Lung microvascular endothelial cell (primary cell): ENCODE measurements at places on chromosomes 6 and 20. TPM values are rescaled to one million over a fixed set of nuclear protein-coding genes. Genes with fewer than 3 reads are reported as not detected.

EYS gene
- under 0.01 TPM in 1 of 2 replicates, not detected in the other for total RNA-seq

ABHD16B gene
- total RNA-seq = not detected in 2 replicates

DNA sequence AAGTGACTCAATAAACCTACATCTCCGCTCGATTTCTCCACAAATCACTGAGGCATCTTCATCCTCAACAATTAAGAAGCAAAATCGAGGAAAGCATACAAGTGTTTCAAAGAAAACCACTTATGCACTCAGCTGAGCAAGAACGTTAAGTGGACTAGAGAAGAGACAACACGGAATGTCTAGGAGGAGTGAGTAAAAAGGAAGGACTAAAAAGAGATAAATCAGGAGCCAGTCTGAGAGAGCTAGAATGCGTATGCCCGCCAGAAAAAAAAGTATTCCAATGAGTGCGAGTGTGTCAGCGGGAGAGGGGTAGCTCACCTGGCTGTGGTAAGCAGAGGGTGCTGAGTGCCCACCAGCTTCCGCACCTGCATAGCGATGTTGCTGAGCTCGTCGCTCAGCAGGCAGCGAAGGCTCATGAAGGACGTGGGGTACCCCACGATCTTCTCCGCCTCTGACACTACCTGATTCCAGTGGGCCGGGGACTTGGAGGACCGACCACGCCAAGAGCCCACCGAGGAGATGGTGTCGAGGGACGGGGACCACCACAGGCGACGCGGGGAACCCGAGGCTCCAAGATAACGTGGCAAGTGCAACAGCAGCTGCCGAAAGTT lies 587 bp downstream of the PDSS2 start:
- DNase-seq = peak; percentile 15

- DNase-seq = no peak
These were observed 270.7 kb upstream of the ADGRB3 start for GRCh38 chr6:68364271-68364805.

GRCh38 chr20:11838076-11838636 lies 79.5 kb upstream of the BTBD3 start:
- no peak for DNase-seq

DNA sequence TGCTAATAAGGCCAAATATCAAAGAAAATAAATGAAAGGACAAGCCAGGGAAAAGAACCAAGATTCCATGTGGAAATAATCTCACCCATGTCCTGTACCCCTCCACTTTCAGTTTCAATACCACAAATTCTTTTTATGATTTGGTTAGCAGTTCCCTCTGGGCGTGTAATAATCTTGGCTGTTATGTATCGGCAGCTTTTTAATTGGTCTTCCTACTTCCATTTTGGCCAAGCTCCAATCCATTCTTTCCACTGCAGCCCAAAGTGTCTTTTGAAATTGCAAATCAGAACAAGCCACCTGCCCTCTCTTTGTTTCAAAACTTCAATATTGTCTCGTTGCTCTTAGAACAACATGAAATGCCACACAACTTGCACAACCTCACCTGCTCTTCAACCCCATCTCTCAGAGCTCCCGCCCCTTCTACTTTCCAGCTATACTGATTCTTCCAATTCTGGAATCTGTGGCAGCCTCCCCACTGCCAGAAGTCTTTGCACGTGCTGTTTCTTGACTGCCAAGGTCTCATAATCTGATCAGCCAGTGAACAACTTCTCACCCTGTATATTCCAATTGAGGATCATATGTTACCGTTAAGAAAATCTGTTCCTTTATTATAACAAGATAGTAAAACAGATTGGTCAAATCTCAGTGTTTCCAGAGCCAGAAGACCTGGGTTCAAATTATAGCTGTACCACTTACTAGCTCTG lies 354.5 kb downstream of the CBLN4 start:
- DNase-seq = no peak

DNA sequence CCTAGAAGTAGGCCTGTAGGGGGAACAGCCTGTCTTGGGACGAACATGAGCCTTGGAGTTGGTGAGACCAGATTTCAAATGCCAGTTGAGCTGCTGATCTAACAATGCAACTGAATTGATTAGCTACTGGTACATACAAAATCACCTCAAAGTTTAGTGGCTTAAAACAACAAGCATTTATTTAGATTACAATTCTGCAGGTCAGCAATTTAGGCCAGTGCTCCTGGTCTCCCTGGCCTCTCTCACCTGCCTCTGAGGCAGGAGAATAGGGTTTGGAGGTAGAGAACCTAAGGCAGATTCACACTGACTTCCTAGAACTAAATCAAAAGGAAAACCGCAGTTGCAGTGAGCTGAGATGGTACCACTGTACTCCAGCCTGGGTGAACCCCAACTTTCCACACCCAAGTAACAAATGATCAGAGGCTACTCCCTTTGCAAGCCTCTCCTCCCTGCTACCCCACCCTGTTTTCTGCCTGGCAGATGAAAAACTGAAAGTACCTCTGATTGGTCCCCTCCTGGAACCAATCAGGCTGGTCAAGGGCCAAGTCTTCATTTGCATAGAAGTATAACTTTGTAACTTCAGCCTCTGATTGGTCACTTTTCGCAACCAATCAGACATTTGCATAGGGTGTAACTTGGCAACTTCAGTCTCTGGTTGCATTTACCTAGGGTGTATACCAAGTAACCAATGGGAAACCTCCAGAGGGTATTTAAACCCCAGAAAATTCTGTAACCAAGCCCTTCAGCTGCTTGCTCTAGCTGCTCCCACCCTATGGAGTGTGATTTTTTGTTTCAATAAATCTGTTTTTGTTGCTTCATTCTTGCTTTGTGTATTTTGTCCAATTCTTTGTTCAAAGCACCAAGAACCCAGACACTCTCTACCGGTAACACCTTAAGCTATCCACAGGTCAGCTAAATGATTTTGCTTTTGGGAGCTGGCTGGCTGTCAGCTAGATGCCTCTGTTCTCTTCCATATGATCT lies 8.1 kb upstream of the UBR2 start:
- DNase-seq = no peak

DNA sequence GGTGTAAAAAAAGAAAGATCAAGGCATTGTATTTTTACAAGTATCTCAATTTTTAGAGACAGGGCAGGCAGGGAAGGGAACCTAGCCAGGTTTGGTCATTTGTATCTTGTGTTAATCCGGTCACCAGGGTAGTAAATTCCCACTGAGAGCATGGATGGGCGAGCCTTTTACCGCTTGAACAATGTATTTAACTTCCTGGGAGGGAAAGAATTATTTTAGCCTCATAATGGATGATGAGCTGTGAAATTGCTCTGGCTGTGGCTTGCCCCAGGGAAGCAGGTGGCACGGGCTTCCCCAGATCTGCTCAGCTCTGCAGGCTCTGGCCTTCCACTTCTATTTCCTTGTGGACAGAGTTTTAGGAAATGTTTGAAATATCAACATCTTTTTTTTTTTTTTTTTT lies 72.9 kb downstream of the TOX2 start:
- DNase-seq = no peak
